Activated T-helper 1 cell treated with anti-CD3 and anti-CD28 coated beads, Interleukin-12 subunit alpha, Interleukin-12 subunit beta, Interleukin-2, Interleukin-4 antibody, amounts not matched to agents 30 ng/mL and 10 ng/mL and 1 ng/mL, durations not matched to agents 14 hours and 24 hours and 36 hours (primary cell): ENCODE measurements at places on chromosomes 11 and 22.

DNA sequence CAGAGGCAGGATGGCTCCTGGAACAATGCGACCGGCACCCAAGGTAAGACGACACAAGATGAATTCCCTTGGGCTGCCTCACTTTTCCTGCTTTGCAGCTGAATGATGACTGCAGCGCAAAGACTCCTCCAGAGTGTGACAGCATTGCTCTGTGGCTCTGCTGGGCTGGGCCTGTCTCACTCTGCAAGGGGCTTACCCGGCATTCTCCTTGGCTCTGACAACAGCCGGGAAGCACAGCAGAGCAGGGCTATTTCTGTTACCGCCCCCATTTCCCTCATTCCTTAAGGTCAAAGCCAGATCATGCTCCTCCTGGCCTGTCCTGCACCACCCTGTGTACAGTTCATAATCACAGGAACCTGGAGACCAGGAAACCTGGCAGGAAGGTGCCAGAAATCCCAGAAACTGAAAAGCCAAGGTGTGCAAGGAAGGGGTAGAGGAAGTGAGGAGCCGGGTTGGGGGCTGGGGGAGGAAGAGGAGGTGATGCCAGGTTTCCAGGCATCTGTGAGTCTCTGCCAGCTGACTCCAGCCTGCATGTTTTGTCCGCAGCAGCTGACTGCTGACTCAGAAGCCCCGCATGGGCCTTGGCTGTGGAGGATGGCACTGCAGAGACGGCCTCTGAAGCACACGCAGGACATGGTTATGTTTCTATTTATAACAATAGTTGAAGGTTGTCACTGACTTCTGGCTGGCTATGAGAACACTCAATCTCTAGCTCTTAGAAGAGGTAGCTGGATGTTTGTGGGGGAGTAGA, 113.6 kb downstream of the MICAL3 start:
- no peak for DNase-seq

GRCh38 chr11:60566776-60567175, 51.6 kb downstream of the MS4A13 start:
- no peak for DNase-seq

GRCh38 chr22:40922484-40923303, 28.5 kb upstream of the RBX1 start:
- peak; percentile 8 for DNase-seq

GRCh38 chr11:44536788-44537516, 28.5 kb upstream of the CD82 start:
- no peak for DNase-seq

DNA sequence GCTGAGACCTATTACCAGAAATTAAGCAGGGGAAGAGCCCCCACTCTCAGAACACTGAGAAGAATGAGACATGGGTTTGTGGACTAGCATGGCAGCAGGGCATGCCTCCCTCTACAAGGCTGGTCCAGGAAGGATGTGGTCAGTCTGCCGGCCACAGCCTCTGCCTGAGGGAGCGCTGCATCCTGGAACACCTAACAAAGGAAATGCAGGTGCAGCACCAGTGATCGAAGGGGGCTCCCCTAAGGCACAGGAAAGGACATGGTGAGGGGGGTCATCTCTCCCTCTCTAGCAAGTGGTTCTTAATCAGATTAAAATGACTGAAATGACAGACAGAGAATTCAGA, 40.6 kb upstream of the ARL14EP start:
- DNase-seq: no peak

GRCh38 chr11:16776711-16777612, 38.5 kb downstream of the C11orf58 start:
- DNase-seq: no peak

DNA sequence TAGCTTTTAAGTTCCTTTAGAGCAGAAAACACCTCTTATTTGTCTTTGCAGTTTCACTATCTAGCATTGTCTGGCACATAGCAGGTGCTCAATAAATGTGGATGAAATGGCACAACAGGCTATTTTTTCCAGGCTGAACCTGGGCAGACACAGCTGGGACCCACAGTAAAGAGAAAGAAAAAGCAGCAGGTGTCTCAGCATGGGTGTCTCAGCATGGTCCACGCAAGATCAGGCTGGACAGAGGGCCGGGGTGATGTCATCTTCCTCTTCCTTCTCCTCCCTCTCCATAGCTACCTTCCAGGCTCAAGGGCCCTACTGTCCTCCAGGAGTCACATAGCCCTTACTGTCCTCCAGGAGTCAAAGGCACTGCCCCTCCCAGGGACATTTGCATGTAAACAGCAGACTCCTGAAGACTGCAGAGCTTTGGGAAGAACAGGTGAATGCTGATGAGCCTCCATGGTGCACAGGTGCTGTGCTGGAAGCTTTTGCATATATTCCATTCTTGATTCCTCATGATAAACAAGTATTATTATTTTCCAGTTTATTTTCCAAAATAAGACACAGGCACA, 65.2 kb downstream of the DSCAML1 start:
- no peak for DNase-seq

DNA sequence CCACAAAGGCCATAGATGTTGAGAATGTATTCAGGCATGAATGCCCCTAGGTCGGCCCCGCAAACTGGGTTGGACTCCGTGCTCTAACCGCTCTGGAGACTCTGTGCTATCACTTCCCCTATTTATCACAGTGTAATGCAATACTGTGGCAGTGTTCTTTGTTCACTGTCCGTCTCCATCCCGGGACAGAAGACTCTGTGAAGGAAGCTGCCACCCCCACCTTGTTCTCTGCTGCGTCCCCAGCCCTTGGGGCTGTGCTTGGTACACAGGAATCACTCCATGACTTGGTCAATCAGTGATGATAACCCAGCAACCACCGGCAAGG, 57.6 kb downstream of the TSPAN18 start:
- DNase-seq: no peak

- no peak for DNase-seq
Measured at GRCh38 chr22:21937041-21937820, 15.4 kb downstream of the PPM1F start.

DNA sequence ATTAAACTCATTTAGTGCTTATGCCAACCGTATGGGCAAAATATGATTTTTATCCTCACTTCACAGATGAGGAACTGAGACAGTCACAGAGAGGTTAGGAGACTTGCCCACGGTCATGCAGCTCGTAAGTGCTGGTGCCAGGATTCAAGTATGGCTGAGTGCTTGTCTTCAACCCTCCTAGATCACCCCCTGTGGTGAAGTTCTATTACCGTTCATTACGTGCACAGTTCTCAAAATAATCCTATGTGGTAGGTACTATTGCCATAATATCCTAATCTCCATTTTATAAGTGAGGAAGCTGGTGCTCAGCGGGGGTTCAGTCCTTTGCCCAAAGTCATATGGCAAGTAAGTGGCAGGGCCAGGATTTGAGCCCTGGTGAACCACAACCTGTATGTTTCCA, 1.5 kb downstream of the MIEF1 start:
- DNase-seq: no peak

- no peak for DNase-seq
Measured at GRCh38 chr22:19740586-19740985, 17.2 kb downstream of the GP1BB start.

DNA sequence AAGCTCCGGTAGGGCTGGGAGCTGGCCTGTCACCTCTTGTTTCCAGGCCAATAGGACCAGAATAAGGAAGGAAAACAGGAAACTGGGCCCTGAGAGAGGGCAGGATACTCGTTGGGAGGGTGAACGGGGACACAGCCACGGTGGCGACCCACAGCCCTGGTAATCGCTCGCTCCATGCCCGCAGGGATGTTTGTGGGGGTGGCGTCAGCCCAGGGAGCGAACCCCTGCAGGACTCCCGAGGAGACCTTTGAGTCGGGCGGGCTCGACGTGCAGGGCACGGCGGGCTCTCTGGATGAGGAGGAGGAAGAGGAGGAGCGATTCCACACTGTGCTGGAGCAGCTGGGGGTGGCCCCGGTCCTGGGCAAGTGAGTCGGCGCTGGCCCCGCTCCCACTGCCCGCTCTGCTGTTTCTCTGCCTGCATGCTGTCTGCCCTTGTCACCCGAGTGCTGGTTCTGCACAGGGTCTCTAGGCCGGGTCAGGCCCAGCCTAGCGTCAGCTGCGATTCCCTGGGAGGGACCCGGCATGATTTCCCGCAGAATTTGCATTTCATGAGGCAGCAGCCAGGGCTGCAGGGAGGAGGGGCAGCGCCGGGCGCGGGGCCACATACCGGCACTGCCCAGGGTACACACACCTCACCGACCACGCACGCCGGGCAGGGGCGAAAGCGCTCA, 1.6 kb downstream of the CRACR2B start:
- no peak for DNase-seq

- peak; percentile 67 for DNase-seq
Measured at GRCh38 chr22:23385678-23386631, 194.1 kb downstream of the IGLL1 start.

DNA sequence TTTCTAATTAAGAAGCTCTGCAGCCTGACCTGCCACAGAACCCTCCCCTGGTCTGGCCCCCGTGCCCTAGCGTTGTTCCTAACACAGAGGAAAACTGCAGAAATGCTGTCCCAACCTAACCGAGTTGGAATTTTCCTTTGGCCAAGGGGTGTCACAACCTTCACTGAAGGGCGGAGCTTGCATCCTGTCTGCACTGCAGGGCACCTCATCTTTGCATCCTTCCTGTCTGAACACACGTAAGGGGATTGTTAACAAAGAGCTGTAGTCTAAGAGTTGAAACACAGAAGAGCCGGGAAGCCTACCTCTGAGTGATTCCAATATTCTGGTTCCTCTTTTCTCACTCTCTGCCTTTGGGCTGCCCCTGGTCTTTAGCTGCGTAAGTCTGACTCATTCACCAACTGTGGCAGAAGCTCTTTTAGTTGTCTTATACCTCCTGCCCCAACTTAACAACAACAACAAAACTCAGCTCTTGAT, 1.6 kb downstream of the DIXDC1 start:
- peak; percentile 22 for DNase-seq

DNA sequence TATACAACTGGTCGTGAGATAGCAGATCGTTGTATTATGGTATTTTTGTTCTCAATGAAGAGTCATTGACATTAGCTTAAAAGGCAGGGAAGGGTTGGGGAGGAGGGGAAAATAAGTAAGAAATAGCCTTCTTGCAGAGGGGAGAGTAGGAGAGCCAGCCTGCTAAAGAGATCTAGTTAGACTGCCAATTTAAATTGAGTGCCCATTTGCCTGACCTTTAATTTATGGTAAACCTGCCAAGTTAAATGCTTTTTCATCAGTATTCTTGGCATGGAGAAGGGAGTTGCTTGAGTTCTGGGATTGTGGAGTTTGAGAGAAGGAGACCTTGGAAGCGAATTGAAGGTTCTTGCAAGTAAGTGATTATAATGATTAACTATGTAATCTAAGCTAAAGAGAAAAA, 89.0 kb downstream of the FAM83F start:
- DNase-seq: no peak

GRCh38 chr11:92199991-92200390, 24.6 kb upstream of the FAT3 start:
- DNase-seq: no peak

GRCh38 chr11:44208976-44209603, 100.8 kb downstream of the ALX4 start:
- DNase-seq: no peak

- DNase-seq: no peak
Measured at GRCh38 chr22:40585310-40585751, 51.2 kb downstream of the MRTFA start.

GRCh38 chr11:100865443-100866065, 178.5 kb downstream of the ARHGAP42 start:
- no peak for DNase-seq

DNA sequence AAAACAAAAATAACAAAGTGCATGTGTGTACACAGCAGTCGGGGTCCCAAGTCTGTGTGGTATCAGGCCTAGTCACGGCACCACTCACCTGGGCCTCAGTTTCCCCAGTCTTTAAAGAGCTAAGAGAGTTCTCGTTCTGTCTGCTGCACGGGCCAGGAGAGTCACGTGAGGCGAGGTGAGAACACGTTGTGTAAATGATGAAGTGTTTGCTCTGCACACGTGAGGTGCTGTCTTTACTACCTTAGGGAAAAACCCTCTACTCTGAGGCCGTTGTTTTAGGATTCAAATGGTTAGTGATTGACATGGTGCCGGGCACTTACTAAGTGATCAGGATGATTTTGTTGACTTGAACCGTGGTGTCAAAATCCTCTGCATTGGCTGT, 86.5 kb upstream of the PPARA start:
- no peak for DNase-seq

DNA sequence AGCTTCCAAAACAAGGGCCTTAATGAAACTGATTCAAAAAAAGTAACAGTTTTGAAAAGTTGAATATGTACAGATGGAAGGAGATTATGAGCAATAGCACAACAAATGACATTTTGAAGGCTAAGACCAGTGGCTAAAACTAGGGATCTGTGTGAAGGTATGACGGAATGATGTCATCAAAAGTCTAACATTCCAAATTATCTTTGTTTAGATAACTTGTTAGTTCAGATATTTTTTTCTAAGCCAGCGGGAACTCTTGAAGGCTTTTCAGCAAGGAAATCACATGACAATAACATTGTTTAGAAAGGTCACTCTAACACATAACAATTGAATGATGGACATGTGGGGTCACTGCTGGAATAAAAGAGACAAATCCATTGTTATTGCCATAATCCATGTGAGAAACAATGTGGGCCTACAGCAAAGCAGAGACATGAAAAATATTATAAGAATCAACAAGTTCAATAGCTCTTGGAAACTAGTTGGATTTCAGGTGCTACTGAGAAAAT, 260.5 kb downstream of the CASP12 start:
- no peak for DNase-seq

DNA sequence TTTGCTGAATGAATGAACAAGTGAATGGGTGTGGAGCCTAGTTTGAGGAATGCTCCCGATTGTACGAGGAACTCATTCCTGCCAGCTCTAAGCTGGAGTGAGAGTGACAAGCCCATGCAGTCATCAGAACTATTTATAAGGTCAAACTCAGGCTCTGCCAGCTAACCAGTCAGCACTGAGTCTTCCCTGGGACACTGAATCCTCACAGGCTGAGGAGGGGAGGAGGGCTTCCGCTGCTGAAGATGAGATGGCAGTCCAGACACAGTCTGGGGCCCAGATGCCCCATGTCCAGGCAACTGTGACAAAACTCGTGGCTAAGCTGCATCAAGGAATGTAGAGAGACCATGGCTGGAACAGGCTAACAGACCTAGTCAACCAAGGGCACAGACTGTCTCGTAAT, 4.0 kb downstream of the LRP4 start:
- no peak for DNase-seq

DNA sequence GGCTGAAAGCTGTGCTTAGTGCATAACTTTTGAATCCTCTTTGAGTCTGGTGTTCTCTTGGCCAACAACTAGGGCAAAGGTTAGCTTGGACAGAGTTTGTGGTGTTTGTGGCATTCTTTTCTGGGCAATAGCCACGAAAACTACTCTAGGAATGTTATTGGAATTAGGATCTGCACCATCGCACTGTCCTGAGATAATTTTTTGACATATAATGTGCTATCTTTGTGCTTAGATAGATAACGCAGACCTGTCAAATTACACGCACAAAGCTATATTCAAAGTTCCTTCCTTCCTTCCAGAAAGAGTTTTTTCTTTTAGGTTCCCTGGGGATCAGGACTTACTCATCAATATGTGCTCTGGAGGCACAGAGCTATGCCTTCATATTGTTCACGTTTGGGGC, 166.8 kb upstream of the MTMR2 start:
- no peak for DNase-seq

GRCh38 chr11:81496601-81497000, 1237.1 kb downstream of the FAM181B start:
- no peak for DNase-seq

DNA sequence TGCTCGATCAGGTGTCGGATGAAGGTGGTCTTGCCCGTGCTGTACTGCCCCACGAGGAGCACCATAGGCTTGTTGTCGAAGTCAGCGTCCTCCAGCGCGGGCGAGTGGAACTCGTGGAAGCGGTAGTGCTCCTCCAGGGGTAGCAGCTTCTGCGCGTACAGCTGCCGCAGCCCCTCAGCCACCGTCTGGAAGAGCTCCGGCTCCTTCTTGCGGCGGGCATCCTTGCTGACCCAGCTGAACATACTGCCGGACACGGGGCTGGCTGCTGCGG, 263 bp downstream of the EHD1 start:
- no peak for DNase-seq
